ENCODE measurements at places on chromosomes 7 and 10.

GRCh38 chr10:87507879-87508483 is 3.3 kb downstream of the MINPP1 start:
- DNase-seq: no peak

GRCh38 chr10:6739530-6740174 is 159.6 kb upstream of the PRKCQ start:
- DNase-seq: no peak

DNA sequence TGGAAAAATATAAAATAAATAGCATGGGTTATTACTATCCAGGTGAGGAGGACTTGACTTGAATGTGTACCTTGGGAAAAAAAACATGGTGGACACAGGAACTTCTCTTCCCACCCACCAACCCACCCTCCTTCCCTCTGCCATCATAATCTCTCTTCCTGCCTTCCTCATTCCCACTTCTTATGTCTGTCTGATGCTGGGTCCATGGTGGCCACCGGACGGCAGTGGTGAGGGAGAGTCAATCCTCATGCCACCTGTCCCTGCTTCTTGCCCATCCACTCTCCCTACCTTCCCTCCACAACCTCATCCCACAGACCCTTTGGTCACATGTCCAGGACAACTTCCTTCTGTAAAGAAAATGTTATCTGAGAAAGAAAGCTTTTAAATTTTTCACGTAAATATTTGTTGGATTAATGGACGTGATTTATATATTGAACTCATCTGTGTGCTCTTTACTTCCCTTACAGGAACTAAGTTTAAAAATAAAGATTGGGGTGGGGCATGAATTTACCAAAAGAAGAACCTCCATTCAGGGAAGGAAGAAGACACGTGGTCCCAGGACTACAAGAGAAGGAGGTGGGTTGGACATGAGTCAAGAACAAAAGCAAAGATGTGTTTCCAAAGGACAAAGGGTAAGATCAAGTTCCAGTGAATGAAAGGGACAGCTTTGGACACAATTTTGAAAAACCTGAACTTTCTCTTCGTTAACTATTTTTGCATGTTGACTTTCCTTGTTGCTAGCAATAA is 104.5 kb downstream of the PIP4K2A start:
- DNase-seq: no peak

GRCh38 chr10:99660662-99661376 is 1.5 kb downstream of the ENTPD7 start:
- no peak for DNase-seq

DNA sequence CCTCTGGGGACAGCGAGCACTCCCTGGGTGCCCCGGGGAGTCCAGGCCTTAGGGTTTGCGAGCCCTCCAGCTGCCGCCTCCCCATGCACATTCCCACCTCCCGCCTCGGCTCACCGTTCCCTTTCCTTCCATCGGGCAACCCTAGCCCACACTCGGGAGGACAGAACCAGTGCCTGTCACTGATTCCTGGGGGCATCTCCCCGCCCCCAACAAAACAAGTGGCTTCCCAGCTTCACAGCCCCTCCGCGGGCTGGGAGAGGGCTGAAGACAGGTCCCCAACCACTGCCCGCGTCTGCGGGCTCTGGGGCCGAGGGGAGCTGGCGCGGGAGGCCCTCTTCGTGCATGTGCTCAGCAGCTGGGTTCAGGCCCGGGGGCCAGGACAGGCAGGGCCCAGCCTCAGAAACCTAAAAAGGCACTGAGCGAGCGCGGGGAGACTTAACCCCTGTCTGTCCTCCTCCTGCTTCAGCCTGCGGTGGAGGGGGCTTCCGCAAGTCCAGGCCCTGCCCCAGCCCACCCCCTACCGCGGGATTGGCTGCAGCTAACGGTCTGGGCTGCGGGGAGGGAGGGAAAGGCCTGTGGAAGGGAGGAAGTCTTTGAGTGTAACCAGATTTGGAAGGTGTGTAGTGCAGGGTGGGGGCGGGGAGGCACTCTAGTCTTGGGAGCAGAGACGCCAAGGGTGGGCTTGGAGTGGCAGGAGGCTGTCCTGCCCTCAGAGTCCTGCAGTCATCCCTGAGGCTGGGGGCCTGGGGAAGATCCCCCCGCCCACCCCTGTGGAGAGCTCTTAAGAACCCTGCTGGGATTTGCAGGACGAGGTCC is 1.2 kb downstream of the FLNC start:
- no peak for DNase-seq

Data from stimulated activated CD4-positive, alpha-beta T cell treated with anti-CD3 and anti-CD28 coated beads, Interleukin-4, amount 100 ng/mL, for 24 hours (primary cell).